Activated T-helper 2 cell treated with anti-CD3 and anti-CD28 coated beads, Interferon-gamma antibody, Interleukin-2, Interleukin-4, amounts not matched to agents 10 μg/mL and 5 μg/mL and 100 μg/mL, durations not matched to agents 14 hours and 24 hours and 36 hours (primary cell): ENCODE measurements at places on chromosomes 5 and 9.
A peak's percentile ranks its signal among the peaks of the same experiment; 100 is the strongest.

DNA sequence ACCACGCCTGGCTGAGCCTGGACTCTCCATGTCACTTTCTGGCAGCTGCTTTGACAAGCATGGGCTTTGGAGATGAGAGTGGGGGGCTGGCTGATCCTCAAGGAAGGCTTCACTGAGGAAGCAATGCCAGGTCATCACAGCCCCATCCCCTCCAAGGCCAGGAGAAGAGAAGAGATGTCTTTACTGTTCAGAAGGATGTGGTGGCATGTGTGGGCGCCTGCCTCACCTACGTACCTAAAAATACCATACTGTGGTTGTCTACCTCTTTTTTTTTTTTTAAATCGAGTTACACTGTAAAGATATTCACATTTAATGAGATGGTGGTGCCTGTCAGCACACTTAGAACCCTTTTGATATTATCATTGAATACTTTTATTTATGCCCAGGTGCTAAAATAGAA, 26.4 kb upstream of the CTNNA1 start:
- no peak overlapping the region for H3K4me3 ChIP-seq
- peaks cover 15% of the 10 kb centered on the region for H3K27me3 ChIP-seq
- peak overlapping the region; percentile 44 for H3K27ac ChIP-seq
- peaks cover 26% of the 10 kb centered on the region for H3K4me1 ChIP-seq
- no peaks in the 10 kb centered on the region for H3K36me3 ChIP-seq

DNA sequence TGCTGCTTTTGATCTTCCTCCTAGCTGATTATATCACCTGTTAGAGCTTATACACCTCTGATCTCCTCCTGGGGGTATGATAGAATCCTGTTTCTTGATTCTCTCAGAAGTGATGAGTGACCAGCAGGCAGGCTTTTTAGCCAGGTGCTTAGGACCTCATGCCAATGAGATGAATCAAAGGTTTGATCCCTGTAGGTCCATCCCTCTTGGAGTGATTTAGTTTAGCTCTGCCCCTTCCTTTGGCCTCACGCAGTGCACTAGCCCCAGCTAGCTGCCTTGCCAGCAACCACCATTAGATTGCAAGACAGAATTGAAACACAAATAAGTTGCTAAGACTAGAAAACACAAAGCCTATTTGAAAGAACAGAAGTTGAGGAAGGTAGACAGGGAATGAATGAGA, 84.4 kb downstream of the ZSWIM6 start:
- no peak overlapping the region for H3K27ac ChIP-seq
- H3K4me1 ChIP-seq, result peaks cover 23% of the 10 kb centered on the region
- H3K4me3 ChIP-seq, result no peak overlapping the region

GRCh38 chr5:164303646-164304215, 798.3 kb downstream of the MAT2B start:
- H3K4me1 ChIP-seq, result no peaks in the 10 kb centered on the region
- H3K27me3 ChIP-seq, result no peaks in the 10 kb centered on the region
- no peak overlapping the region for H3K27ac ChIP-seq
- no peak overlapping the region for H3K4me3 ChIP-seq

DNA sequence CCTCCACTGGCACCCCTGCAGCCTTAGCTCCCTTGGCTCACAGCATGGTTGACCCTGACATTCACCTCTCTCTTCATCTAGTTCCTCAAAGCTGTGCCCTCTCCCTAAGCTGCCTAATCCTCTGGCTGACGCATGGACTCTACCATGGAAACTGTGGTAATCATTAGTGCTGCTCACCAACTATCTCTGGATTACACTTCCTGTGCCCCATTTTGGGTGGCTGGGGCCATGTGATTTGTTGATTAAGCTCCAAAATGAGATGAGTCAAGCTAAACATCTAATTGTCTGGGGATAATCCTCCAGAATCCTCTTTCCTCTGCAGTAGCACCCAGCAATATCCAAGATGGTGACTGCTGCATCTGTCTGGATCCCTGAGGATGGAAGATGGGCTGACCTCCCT, 264.4 kb downstream of the SH3GL2 start:
- H3K36me3 ChIP-seq, result no peaks in the 10 kb centered on the region
- no peak for DNase-seq
- H3K27ac ChIP-seq, result no peak overlapping the region
- no peak overlapping the region for H3K4me3 ChIP-seq
- no peaks in the 10 kb centered on the region for H3K4me1 ChIP-seq

DNA sequence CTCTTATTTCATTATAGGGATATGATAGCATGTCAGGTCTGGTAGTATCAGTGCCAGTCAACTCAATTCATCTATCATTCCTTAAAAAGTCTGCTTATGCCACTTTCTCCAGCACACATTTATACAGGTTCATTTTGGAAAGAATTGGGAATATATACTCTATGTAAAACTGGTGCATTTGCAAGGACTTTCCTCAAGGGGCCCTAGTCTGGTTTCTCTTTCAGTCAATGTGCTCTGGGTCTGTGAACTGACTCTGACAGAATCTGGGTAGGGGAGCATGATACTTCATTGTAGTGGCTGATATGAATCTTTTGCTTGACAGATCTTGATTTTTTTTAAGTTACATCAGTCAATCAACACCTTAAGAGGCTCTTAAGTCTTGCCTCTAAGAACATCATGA, 313.9 kb downstream of the HTR1A start:
- no peaks in the 10 kb centered on the region for H3K27me3 ChIP-seq
- H3K4me3 ChIP-seq, result no peak overlapping the region
- H3K36me3 ChIP-seq, result no peaks in the 10 kb centered on the region
- H3K27ac ChIP-seq, result no peak overlapping the region

- no peak for DNase-seq
- no peaks in the 10 kb centered on the region for H3K36me3 ChIP-seq
- H3K27ac ChIP-seq, result no peak overlapping the region
- H3K27me3 ChIP-seq, result peaks cover 7% of the 10 kb centered on the region
- H3K4me3 ChIP-seq, result no peak overlapping the region
Measured at GRCh38 chr9:105121861-105122430, 122.5 kb upstream of the SLC44A1 start.

GRCh38 chr9:79584655-79584982, 12.9 kb downstream of the TLE4 start:
- DNase-seq, result no peak
- peaks cover 63% of the 10 kb centered on the region for H3K4me1 ChIP-seq
- H3K27ac ChIP-seq, result no peak overlapping the region
- H3K4me3 ChIP-seq, result no peak overlapping the region
- H3K36me3 ChIP-seq, result peaks cover 70% of the 10 kb centered on the region
- H3K27me3 ChIP-seq, result no peaks in the 10 kb centered on the region

DNA sequence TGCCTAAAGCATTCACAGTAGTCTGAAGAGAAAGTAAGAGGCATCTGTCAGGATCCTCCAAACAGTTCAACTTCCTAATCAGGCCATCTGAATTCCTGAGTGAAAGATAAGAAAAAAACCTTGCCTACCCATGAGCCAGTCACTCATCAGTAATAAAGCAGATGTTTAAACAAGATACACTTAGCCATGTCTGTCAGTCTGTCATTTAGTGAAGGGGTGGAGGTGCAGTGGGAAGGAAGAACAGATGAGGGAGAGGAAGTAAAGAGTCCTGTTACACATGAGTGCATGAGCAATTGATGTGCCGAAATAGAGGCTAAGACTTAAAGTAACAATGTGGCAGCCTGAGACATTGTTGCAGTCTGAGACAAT, 29.9 kb upstream of the DMRTA1 start:
- no peaks in the 10 kb centered on the region for H3K27me3 ChIP-seq
- DNase-seq, result no peak
- H3K4me3 ChIP-seq, result no peak overlapping the region
- H3K36me3 ChIP-seq, result no peaks in the 10 kb centered on the region

DNA sequence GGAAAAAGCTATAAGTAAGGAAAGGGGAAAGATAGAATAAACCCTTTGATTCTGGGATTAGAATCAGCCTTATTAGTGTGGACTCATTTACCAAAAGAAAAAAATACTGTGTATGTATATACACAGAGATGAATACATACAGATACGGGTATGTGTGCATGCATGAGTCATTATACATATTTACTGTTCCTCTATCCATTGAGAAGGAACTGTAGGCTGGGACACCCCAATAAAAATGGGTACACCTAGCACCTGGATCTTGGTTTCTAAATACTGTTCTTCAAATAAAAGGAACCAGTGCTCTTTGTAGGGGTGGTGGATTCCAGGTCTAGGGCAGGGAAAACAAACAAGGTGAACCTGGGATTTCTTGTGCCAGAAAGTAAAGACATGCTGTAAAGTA, 48.3 kb downstream of the WHRN start:
- H3K36me3 ChIP-seq, result no peaks in the 10 kb centered on the region
- H3K27ac ChIP-seq, result no peak overlapping the region
- no peak for DNase-seq

DNA sequence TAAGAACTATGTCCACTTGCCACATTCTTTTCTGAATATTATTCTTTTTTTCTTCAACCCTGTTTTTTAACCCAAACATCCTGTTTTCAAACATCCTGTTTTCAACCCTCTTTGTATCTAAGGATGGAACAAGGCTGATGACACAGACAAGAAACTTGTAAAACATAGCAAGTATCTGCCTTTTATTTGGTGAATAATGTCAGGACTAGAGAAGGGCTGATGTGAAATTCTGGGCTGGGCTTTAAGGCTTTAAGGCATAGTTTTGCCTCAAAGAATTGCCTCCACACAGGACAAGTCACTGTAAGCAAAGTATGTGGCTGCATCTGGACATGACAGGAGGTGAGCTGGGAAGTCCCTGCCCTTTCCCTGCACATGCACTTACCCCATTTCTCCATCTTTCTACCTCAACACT, 42.5 kb upstream of the RIC1 start:
- H3K4me1 ChIP-seq, result peaks cover 51% of the 10 kb centered on the region
- no peaks in the 10 kb centered on the region for H3K27me3 ChIP-seq
- DNase-seq, result no peak
- peaks cover 9% of the 10 kb centered on the region for H3K36me3 ChIP-seq

DNA sequence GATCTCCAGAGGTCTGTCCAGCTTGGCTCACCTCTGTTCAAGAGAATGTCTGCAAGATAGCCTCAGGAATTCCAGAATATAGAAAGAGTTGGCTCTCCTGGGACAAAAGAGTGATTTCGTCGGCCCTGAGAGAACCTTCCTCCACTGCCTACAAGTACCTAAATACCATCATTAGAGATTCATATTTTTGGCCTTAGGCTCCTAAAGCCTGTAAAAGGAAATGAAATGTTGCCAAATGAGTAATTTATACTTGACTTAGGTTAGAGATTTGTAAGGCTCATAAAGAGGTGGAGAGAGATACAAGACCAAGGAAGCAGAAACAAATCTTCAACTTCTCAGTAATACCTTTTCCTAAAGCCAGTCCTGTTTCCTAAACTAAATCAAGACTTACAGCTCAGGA, 146.2 kb downstream of the CCDC192 start:
- peaks cover 3% of the 10 kb centered on the region for H3K27me3 ChIP-seq
- no peak overlapping the region for H3K27ac ChIP-seq
- H3K4me3 ChIP-seq, result no peak overlapping the region
- no peak for DNase-seq
- H3K36me3 ChIP-seq, result no peaks in the 10 kb centered on the region

GRCh38 chr5:1538276-1538675, 14.5 kb upstream of the LPCAT1 start:
- peaks cover 22% of the 10 kb centered on the region for H3K4me1 ChIP-seq
- H3K27ac ChIP-seq, result no peak overlapping the region
- H3K27me3 ChIP-seq, result peaks cover 13% of the 10 kb centered on the region
- H3K36me3 ChIP-seq, result no peaks in the 10 kb centered on the region

DNA sequence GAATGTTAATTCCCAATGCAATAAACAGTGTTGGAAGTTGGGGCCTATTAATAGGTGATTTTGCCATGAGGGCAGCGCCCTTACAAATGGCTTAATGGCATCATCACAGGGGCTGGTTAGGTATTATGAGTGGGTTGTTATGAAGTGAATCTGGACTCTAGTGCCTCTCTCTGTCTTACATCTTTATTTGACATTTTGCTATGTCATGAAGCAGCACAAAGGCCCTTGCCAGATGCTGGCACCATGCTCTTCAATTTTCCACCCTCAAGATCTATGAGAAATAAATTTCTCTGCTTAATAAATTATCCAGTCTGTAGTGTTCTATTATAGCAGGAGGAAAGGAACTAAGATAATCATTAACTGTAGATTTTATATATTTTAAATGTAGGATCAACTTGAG, 1098.7 kb upstream of the NUDT12 start:
- no peaks in the 10 kb centered on the region for H3K4me1 ChIP-seq
- H3K36me3 ChIP-seq, result no peaks in the 10 kb centered on the region
- H3K27me3 ChIP-seq, result no peaks in the 10 kb centered on the region
- no peak for DNase-seq
- no peak overlapping the region for H3K27ac ChIP-seq

- no peak for DNase-seq
- no peak overlapping the region for H3K27ac ChIP-seq
- H3K36me3 ChIP-seq, result no peaks in the 10 kb centered on the region
- no peak overlapping the region for H3K4me3 ChIP-seq
- no peaks in the 10 kb centered on the region for H3K27me3 ChIP-seq
Measured at GRCh38 chr5:165739079-165739741, 2233.8 kb downstream of the MAT2B start.

- no peaks in the 10 kb centered on the region for H3K4me1 ChIP-seq
- no peaks in the 10 kb centered on the region for H3K27me3 ChIP-seq
- no peak overlapping the region for H3K4me3 ChIP-seq
- H3K36me3 ChIP-seq, result no peaks in the 10 kb centered on the region
Measured at GRCh38 chr5:124806373-124807077, 60.1 kb upstream of the ZNF608 start.

GRCh38 chr9:18499062-18499461, 25.1 kb downstream of the ADAMTSL1 start:
- no peaks in the 10 kb centered on the region for H3K36me3 ChIP-seq
- H3K27me3 ChIP-seq, result no peaks in the 10 kb centered on the region
- H3K4me1 ChIP-seq, result no peaks in the 10 kb centered on the region
- H3K27ac ChIP-seq, result no peak overlapping the region

DNA sequence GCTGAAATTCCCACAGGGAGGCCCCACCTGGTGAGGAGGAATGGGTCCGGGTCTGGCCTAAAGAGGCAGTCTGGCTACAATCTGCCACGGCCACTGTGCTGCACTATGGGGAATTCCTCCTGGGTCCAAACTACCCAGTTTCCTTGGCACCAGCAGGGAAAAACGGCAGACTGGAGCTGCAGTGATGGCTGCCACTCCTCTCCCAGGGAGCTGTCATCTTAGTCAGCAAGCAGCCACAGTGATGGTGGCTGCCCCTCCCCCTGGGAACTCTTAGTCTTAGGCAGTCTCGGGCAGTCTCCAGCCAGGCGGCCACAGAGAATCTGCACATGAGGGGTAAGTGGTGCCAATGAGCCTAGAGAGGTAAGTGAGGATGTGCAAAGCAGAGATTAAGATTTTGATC, 205.8 kb downstream of the TMEM38B start:
- H3K27ac ChIP-seq, result no peak overlapping the region
- H3K4me1 ChIP-seq, result no peaks in the 10 kb centered on the region
- no peak overlapping the region for H3K4me3 ChIP-seq

DNA sequence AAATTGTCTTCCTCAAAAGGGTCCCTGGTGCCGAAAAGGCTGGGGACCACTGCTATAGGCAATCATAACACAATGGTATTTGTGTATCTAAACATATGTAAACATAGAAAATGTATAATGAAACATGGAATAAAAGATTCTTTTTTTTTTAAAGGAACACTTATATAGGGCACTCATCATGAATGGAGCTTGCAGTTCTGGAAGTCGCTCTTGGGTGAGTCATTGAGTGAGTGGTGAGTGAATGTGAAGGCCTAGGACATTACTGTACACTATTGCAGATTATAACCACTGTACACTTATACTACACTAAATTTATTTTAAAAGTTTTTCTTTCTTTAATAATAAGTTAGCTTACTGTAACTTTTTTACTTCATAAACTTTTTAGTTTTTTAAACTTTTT, 176.4 kb downstream of the ARRDC3 start:
- H3K36me3 ChIP-seq, result no peaks in the 10 kb centered on the region
- no peak overlapping the region for H3K4me3 ChIP-seq
- H3K27ac ChIP-seq, result no peak overlapping the region
- no peak for DNase-seq
